ENCODE measurements at places on chromosomes 4 and X.

- no peak for DNase-seq
These were observed 14.3 kb downstream of the GPRIN3 start for GRCh38 chr4:89293299-89293698.

DNA sequence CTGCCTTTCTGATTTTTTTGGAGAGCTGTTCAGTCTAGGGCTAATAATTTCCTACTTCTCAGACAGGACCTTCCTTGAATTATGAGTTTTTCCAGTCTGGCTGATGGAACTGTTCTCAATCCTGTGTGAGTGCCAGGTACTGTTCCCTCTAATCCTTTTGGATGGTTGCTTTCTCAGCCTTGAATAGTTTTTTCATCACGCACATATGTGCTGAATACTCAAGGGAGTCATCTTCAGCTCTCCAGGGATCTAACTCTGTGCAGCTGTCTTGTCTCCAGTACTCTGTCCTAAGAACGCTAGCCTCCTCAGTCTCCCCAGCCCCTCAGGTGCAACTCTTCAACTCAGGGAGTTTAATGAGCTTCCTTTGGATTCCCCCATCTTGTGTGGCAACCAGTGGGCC is 93.2 kb downstream of the GASK1B start:
- DNase-seq, result peak; percentile 79

DNA sequence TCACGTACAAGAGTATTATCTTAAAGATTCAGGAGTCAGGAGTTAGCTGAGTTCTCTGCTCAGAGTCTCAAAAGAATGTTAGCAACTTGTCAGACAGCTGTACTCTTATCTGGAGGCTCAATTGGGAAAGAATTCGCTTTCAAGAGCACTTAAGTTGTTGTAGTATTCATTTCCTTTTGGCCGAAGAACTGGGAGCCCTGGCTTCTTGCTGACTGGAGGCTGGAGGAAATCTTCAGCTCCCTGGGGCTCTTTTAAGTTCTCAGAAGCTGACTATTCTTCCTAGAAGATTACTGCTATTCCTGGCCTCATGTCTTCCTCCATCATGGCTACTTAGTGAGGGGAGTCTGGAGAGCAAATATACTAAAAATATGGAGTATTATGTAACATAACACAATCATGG is 587.2 kb downstream of the EPHA5 start:
- DNase-seq, result no peak

DNA sequence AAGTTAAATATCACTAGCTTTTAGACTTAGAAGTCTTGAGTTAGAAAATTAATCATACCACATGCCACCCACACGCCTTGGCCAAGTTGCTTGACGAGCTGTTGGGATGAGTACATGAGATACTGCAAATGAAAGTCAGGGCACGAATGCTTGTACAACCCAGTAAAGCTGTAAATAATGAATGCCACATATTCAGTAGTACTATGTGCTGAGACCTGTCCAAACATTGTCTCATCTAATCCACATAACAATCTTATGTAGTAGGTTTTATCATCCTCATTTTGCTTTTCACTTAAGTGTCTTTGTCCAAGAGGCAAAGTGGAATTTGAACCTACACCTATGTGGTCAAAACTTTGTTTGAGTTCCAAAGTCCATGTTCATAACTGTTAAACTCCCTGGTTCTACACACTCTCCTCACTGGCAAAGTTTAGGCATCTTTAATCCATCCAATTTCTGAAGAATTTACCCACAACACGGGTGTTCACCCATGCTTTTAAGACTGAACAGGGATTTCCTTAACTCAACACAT is 74.1 kb downstream of the LDB2 start:
- no peak for DNase-seq

DNA sequence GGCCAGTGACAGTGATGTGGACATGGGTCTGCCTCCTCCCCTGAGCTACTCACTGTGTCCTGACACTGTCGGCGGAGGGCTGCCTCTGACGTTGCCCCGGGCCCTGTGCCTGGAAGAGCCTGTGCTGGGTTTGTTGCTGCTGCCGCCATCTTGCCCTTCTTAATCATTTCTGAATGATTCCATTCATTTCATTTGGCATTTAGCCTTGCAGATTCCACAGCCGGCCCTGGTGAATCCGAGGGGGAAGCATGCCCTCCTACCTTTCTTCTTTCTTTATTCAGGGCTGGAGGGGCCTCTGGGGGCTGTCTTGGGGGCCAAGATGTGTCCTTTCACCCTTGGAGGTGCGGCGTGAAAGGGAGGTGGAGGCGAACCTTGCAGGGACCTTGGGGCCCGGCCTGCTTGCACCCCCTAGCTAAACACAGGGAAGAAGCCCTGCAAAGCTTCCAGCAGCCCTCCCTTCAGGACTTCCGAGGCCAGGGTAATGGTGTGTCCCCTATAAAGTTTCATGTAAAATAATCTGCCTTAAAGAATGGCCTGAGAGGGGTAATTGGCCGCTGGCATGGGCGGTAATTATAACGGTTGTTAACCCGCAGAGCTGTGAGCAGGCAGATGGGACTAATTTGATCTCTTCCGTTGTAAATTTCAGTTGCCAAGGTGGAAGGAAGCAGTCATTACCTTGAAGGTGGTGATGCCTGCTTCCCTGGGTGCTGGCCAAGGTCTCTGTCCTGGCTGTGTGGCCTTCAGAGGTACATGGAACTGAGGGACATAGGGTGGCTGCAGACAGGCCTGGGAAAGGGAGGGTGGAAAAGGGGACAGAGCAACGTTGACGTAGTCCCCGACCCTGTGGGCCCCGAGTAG is 92.3 kb downstream of the PSAPL1 start:
- no peak for DNase-seq

DNA sequence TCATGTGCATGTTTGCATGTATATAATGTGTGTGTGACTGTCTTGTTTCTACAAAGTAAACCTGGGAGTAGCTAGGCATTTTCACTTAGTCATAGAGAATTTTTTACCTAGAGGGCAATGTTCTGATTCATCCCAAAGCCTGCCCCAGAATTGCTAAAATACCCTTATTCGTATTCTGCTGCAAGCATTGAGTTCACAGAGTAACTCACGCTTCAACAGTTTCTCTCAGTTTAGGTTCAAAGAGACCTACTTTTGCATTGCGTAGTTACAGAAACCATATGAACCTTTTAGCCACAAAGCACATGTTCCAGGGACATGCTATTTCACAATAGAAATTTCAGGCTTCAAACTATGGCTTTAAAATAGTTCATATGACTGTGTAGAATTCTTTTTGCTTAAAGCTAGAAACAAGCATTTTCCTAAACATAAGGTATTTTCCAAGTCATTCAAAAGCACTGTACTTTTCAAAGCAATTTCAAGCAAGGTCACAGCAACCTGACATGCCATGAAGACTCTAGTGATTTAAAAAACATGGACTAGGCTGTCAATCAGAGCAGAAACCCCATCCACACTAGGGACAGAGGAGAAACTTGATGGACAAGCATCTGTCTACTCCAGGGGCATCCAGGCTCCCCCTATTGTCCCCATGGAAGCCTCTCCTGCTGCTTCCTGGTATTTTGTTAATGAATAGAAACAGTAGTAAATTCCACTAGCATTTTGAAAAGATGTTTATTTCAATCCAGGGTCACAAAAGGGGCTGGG is 81.5 kb upstream of the MAPK10 start:
- DNase-seq, result peak; percentile 39

- DNase-seq, result no peak
These were observed 26.6 kb upstream of the SNCA start for GRCh38 chr4:89863533-89863932.

DNA sequence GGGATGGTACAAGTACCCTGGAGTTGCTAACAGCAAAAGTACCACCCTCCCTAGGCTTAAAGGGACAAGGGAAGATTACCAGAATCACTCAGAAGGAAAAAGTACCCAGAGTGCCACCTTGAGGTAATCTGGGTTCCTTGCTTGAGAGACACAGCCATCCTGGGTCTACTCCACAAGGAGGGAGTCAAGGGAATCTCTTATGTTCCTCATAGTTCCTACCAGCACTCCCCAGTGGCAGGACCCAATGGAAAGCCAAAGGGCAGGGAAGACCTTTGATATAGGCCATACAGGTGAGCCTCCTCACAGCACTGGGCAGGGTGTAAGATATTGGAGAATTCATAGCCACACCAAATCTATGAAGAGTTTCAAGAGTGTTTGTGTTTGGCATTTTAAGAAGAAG is 5.7 kb downstream of the IL2 start:
- DNase-seq, result peak; percentile 7

GRCh38 chrX:45454290-45454689 is 253.6 kb upstream of the DIPK2B start:
- DNase-seq, result no peak

DNA sequence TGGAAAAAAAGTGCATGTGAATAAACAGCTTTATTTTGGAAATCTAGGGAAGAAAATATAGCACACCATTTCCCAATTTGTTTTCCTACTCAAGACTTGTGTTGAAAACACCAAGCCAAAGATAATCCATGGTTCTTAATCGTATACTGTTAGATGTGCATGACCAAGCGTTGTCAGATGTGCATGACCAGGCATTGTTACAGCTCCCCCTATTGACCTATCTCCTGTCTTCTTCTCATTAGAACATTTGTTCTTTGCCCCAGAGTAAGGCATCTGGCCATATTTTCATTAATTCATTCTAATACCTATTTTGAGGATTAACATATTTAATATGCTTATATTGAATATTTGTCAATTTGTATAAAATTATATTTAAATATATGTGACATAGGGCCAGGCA is 14.4 kb upstream of the VCX start:
- no peak for DNase-seq
